ENCODE measurements at places on chromosomes 16 and 17.
A peak's percentile ranks its signal among the peaks of the same experiment; 100 is the strongest.

- DNase-seq = no peak
These were observed 385.9 kb upstream of the ZFHX3 start for GRCh38 chr16:73433731-73434307.

DNA sequence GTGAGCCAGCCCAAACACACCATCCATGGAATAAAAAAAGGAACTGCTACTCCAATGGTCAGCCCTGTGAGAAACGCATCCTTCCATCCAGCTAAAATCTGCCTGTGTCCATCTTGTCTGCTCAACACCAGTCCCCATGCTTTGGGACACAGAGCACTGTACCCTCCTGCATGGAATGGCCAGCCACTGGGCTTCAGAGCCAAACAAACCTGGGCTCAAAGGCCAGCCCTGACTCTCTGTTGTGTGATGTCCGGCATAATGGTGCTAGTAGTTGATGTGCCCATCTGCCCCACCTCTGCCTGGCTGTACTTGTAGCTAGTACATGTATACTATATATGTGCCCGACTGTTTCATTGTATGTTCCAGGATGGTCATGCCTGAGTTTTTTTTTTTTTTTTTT is 77.6 kb upstream of the AMZ2 start:
- no peak for DNase-seq

- peak; percentile 64 for DNase-seq
These were observed 1.5 kb upstream of the MAF start for GRCh38 chr16:79601931-79602627.

- no peak for DNase-seq
These were observed 268.0 kb upstream of the IRX3 start for GRCh38 chr16:54554581-54554980.

DNA sequence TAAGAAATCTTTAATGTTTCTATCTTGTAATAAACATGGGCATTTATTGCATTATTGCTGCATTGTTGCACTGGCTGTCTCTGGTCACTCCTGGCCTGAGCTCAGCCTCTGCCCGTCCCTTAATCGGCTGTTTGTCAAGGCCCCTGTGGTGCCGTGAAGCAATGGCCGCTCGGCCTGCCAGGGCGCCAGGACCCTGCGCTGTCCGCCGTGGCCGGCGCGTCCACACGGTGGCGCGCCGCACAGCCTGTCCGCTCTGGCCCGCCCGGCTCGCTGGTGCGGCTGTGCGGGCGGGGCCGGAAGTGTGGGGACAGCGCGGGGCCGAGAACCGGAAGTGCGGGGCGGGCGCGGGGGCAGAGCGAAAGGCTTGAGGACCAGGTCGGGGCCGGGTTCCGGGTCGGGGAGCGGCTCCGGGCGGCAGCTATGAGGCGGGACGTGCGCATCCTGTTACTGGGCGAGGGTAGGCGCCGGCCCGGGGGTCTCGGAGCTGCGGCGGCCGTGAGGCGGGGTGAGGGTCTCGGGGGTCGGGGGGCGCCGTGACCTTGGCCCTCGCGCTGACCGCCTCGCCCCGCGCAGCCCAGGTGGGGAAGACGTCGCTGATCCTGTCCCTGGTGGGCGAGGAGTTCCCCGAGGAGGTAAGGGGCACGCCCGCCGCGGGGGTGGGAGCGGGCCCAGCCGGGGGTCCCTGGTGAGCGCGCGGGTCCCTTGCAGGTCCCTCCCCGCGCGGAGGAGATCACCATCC is at the start of gene RHOT2:
Gene RHOT2 (plus strand): TSS at position 353 of the 739 bp plus-strand sequence. CDS start 68 bp downstream, at position 421.
- DNase-seq = peak; percentile 87

DNA sequence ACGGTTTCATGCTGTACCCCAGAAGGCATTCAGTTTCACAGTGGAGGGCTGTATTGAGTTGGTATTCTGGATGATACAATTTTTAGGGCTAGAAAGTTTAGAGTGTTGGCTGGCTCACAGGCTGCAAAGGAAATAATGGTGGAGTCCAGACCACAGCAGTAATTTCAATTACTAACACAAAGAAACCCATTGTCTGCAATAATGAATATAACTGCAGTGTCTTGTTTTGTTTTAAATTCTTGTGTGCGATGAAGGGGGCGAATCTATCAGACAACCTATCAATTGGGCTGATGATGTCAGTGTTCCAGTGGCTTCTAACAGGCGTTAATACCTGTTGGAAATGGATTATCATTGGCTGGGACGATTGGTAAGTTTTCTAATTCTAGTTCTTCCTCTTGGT is 1.5 kb downstream of the SP2 start:
- no peak for DNase-seq

DNA sequence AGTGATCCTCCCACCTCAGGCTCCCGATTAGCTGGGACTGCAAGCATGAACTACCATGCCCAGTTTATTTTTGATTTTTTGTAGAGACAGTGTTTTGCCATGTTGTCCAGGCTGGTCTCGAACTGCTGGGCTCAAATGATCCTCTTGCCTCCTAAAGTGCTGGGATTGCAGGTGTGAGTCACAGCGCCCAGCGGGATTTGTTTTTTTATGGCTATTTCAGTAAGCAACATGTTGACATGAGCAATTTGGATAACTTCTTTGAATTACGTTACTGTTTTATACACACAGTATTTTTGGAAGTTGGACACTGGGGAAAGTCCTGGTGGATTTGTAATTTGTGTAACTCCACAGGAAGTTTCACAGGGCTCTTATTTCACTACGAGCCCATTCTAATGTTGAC is 18.5 kb upstream of the RHOT1 start:
- no peak for DNase-seq

DNA sequence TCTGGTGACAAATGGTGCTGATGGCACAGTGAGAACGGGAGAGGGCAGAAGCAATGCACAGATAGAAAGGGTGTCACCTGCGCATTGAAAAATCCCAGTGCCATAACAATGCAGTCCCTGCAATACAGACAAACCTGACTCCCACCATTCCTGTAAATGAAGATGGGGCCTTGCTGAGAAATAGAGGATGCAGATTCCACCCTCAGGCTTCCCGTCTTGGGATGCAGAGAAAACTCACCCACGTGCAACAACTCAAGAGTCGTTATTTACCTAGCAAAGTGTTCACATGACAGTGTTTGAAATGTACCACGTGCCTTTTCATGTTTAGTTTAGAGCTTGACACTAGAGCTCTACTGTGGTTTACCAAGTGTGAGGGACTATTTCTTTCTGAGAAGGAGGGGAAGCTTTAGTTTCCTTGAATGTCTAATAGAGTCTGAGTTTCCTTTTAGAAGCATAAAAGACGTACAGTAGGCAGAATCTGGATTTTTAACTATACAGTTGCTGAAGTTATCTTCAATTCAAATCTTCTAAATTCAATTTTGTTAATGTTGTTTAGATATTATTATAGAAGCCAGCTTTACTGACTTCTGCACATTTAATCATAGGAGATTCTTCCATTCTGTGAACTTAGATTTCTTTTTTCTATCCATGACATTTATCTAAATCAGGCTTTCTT is 35.6 kb downstream of the WWOX start:
- no peak for DNase-seq
